Uterus (tissue), 4 donors: ENCODE measurements at places on chromosomes 7 and 10. TPM values are rescaled to one million over a fixed set of nuclear protein-coding genes. Genes with fewer than 3 reads are reported as not detected.

DNA sequence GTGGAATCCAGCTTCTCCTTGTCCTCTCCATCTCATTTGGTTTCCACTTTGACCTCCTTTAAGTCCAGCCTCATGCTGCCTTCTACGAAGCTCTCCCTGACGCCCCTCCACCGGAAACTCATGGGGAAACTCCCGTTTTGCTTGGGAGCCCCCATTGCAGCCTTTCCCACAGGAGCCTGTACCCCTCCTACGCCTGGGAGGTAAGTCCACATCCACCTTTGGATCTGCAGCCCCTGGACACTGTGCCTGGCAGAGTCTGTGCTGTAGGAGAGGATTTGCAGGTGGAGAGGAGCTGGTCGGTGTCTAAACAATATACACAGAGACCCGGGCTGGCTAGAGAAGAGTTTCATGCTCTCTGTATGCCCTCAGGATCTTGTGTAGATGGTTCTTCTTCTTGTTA lies 296.1 kb downstream of the GLRX3 start:
- DNase-seq: no peak

DNA sequence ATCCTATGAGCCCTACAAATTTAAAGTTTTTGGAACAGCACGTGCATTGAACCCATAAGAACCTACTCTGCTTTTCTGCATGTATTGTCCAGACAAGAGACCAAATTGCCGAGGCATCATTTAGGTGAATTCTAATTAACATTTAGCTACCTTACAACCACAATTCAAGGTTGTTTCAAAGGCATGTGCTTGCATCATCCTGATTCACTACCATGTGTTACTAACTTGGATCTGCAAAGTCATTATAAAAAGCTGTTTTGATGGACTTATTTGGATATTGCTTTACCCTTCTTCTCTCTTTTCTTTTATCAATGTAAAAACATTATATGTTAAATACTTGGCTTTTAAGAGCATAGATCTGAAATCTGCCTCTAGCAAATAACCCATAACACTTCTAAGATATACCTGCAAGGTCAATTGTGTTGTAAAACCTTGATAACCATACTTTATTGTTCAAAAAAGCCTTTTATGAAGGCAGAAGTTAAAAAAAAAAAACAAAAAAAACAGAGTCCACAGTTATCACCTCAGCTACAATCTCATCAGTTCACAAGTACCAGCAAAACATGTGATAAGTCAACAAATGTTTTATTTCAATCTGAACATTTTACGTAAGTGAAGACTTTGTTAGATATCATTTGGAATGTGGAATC lies 51.9 kb downstream of the CFTR start:
- DNase-seq: no peak

- no peak for DNase-seq
Observed at GRCh38 chr10:1449572-1450205, 287.6 kb downstream of the ADARB2 start.

Gene SYT15B
- 11.3 TPM for total RNA-seq

- DNase-seq: no peak
Observed at GRCh38 chr10:9786101-9786500, 1231.6 kb upstream of the CELF2 start.

GRCh38 chr7:24826662-24827020 lies 69.4 kb upstream of the GSDME start:
- no peak for DNase-seq

DNA sequence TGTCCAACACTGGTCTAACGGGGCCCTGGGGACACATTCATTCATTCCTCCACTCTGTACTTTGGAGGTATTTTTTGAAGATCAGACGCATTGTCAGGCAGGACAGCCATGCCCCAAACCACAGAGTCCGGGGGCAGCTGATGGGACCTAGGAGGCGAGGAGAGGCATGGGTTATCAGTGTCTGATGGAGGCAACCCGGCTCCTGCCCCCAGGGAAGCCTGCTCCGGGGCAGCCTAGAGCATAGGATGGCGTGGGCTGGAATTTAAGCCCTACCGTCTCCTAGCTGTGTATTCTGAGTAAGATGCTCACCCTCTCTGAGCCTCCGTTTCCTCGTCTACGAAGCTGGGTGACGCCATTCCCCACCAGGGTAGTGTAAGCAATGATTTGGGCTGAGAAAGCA lies 55.4 kb upstream of the ELN start:
- DNase-seq: no peak

Gene STAG3
- 0.49 TPM for total RNA-seq
